Ovary (tissue), 10 donors: ENCODE measurements at places on chromosomes 13 and 19.
A peak's percentile ranks its signal among the peaks of the same experiment; 100 is the strongest.

GRCh38 chr19:19271828-19272599, 1.1 kb downstream of the TM6SF2 start:
- DNase-seq, result no peak

DNA sequence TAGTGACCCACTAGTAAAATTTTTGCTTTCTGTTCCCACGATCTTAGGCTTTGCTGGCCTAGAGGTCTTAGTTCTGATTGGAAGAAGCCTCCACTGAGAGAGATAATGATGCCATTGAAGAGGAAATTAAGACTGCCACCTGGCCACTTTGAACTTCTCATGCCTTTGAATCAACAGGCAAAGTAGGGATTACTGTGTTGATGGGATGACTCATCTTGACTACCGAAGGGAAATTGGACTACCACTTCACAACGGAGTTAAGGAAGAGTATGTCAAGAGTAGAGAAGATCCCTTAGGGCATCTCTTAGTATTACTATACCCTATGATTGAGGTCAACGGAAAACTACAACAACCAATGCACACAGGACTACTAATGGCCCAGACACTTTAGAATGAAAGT, 12.7 kb upstream of the FREM2 start:
- no peak for DNase-seq

DNA sequence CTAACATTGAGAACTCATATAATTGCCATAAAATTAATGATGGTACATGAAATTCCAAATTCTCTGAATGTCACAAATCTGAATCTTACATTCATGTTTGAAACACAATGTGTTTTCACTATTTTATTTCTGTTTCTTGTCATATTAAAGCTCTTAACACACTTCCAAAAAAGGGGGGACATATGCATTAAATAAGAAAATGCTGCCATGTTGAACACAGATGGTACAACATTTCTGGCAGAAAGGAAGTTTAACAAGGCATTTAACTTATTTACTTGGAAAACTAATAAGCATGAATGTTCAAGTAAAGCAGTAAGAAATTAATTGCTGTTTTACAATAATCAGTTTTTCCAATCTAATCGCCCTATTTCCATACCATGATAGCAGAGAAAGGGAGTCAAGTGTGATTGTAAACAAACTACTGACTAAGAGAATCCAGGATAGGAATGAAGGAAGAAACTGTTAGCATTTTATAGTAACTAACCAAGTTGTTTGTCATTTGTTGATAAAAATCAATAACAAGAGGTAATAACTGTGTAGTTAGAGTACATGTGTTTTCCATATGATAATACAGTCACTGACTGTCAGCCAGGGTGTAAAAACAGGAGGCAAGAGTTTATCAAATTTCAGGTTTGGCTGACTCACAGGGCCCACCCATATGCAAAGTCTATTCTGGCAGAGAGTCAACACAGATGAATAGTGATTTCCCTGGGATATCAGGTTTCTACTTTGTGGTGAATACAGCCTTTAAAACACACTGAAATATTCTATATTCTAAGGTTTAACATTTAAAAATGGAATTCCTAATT, 5.7 kb upstream of the FOXO1 start:
- DNase-seq, result no peak

DNA sequence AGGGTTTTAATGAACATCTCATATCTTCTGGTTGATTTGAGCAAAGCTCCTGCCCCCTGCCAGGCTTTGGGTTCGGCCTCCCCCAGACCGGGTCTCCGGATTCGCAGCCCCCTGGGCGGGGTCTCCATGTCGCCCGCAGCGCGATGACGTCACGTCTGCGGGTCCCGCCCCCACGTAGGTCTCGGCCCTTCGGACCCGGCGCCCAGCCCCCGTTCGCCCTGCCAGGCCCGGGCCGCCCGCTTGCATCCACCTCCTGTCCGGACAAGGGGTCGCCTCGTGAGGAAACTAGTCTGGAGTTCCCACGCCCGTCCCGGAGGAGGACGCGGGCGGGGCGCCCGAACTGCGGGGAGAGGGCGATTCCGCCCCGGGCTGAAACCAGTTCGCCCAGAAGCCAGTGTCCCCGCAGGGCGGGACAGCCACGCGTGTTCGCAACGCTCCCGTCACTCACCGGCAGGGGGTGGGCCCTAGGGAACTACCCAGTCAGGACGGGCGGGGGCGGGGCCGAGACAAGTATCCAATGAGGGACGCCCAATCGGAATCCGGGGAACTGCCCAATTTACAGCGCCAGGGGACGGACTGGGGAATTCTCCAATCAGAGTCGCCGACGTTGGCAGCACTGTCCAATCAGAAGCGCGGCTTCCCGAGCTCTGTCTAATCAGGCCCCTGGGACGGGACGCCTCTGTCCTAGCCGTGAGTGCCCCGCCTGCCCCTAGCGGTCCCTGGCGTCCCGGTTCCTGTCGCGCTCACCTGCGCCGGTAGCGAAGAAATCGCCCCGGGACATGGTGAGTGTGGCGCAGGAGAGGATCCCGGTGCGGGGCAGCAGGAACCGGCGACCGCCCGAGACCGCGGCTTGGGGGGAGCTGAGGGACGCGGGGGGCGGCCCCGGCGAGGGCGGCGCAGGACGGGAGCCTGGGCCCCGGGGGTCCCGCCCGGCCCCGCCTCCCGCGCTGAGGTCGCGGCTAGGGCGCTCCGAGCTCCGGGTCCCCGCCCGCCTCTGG, at the start of gene ZNF555:
TSS of gene ZNF555 (plus strand) at position 682 of the 998 bp plus-strand sequence. CDS start at position 780, 98 bp downstream.
- DNase-seq, result peak; percentile 99

DNA sequence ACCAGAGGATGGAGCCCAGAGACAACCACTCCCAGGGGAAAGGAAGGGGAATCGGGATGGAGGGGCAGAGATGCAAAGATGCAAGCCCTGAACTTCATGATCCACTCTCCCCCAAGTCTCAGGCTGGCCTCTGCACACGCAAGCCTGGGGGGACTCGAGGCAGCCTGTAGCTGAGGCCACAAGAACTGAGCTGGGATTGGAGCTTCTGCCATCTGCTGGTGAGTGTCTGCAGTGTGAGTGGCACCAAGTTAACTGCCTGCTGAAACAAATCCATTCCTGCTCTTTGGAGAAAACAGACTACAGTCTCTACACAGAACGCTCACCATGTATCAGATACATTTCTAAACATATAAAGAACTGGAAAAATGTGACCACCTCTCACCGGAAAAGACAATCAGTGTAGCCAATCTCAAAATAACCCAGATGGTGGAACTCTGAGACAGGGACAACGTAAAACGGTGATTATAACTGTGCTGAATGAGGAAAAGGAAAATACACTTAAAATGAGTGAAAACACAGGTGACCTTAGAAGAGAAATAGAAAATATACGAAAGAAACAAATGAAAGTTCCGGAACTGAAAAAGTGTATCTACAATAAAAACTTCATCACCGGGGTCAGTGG, 62.1 kb downstream of the KLF2 start:
- DNase-seq, result no peak

- no peak for DNase-seq
Observed at GRCh38 chr19:35120492-35120891, 4.9 kb downstream of the FXYD3 start.

DNA sequence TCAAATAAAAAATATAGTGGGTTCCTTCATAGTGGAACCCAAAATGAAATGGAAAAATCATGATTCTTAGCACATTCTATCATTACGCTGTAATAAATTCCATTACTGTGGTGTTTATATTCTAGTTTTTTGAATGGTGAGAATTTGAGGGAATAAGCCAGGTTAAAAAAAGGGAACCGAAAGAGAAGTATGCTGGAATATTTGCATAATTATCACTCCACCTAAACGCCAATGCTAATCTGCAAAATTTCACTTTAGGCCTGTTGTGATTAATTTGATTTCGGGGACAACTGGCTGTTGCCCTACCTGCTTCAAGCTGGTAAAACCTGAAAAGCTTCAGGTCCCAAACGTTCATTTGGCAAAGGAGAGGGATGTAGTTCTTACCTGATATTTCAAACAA, 32.1 kb upstream of the SCEL start:
- DNase-seq, result no peak

- no peak for DNase-seq
Observed at GRCh38 chr13:26449063-26449848, 108.2 kb upstream of the WASF3 start.

DNA sequence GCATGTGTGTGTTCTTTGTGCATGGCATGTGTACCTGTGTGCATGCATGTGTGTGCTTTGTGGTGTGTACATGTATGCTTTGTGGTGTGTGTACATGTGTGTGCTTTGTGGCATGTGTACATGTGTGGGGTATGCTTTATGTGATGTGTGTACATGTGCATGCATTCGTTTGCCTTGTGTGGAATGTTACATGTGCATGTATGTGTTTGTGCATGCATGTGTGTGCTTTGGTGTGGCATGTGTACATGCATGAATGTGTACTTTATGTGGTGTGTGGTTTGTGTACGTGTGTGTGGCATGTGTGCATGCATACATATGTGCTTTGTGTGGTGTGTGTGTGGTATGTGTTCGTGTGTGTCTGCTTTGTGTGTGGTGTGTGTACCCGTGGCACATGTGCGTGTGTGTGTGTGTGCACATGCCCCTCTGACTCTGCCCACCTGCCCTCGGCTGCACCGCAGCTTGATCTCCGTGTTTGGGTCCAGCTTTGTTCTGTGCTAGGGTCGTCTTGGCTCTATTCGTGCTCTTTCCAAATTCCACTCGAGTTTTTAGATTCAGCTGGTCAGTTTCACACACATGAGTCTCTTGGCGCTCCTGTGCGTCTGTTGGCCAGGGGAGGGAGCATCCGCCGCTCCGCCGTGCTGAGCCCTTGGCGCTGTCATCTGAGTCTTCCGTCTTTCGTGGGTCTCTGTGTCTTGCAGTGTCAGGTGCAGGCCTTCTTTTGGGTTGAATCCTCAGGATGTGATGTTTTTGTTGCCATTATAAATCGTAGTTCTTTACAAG, 46.5 kb upstream of the TFDP1 start:
- no peak for DNase-seq

DNA sequence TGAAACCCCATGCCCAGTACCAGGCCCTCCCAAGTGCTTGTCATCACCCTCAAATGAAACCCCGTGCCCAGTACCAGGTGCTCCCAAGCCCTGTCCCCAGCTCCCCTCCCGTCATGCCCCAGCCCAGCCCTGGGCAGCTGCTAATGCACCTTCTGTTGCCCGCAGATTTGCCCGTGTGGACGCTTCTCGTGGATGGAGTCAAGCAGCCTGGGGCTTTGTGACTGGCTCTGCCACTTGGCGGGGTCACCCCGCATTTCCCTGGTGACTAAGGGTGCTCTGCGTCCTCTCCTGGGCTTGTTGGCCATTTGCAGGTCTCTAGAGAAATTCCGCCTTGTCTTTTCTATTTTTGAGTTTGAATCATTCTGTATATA, 82.7 kb downstream of the ATP11A start:
- DNase-seq, result no peak

GRCh38 chr19:47572635-47573034, 313 bp downstream of the ZNF541 start:
- DNase-seq, result no peak

- DNase-seq, result no peak
Observed at GRCh38 chr19:8110931-8111330, 38.5 kb downstream of the FBN3 start.

GRCh38 chr19:17035842-17036424, 9.3 kb upstream of the CPAMD8 start:
- no peak for DNase-seq

- DNase-seq, result no peak
Observed at GRCh38 chr13:76148374-76148773, 512.2 kb downstream of the LMO7 start.

- DNase-seq, result no peak
Observed at GRCh38 chr13:114151565-114152284, 19.3 kb upstream of the RASA3 start.

DNA sequence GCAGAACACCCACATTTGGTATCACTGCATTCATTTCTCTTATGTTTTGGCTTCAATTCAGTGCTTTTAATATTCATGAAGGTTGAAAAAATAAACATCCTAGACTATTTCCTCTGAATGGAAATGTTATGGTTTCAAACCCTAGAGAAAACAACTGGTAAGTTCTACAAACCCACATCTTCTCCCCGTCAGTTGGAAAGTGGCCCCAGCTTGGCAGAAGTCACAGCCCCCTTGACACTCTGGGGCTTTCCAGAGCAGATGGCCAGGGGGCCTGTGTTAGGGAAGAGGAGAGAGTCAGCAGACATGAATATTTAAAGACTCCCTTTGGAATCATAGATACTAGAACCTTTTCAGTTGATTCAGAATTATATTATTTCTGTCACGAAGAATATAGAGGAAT, 123.9 kb downstream of the SHISA2 start:
- DNase-seq, result no peak

GRCh38 chr13:24906268-24906667, 142.3 kb downstream of the RNF17 start:
- no peak for DNase-seq

- DNase-seq, result no peak
Observed at GRCh38 chr19:16160445-16160942, 12.8 kb downstream of the CIB3 start.

DNA sequence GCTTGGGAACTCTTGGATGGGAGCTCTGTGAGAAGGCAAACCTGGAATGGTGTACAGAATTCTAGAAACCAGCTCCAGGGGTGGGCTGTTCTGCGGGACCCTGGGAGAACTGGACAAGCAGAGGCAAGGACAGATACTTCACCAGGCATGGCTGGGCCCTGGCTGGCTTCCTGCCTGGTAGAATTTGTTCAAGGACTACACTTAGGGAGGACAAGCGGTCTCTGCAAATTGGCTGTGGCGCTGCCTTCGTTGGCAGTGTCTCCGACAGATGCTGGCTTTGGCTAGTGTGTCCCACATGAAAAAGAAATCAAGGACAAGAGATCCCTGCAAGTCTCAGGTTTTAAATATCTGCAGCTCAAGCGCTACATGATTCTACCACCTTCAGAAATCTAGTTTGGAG, 12.4 kb downstream of the CEBPG start:
- no peak for DNase-seq

DNA sequence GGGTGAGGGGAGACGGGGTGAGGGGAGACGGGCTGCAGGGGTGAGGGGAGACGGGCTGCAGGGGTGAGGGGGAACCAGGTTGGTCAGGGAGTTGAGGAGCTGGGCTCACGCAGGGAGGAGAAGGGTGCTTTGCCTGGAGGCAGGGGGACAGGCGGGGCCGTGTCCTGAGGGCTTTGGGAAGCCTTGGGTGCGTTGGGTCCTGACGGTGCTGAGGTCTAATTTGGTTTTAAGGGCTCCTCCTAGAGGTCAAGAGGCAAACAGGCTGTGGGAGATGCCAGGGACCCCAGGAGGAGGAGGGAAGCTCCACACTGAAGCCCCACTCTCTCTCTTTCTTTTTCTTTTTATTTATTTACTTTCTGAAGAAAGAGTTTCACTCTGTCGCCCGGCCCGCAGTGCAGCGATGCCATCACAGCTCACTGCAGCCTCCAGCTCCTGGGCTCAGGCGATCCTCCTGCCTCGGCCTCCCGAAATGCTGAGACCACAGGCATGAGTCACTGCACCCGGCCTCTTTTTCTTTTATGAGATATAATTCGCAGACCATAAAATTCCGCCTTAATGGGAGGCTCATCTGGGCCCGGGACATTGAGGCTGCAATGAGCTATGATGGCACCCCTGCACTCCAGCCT, 9.3 kb upstream of the MISP start:
- peak; percentile 13 for DNase-seq

- no peak for DNase-seq
Observed at GRCh38 chr19:16366056-16366432, 41.4 kb downstream of the KLF2 start.
